Hematopoietic multipotent progenitor cell treated with erythropoietin and hydrocortisone succinate and interleukin-3 and kit ligand, for 15 days (in vitro differentiated cells): ENCODE measurements at places on chromosomes 6 and 20.

DNA sequence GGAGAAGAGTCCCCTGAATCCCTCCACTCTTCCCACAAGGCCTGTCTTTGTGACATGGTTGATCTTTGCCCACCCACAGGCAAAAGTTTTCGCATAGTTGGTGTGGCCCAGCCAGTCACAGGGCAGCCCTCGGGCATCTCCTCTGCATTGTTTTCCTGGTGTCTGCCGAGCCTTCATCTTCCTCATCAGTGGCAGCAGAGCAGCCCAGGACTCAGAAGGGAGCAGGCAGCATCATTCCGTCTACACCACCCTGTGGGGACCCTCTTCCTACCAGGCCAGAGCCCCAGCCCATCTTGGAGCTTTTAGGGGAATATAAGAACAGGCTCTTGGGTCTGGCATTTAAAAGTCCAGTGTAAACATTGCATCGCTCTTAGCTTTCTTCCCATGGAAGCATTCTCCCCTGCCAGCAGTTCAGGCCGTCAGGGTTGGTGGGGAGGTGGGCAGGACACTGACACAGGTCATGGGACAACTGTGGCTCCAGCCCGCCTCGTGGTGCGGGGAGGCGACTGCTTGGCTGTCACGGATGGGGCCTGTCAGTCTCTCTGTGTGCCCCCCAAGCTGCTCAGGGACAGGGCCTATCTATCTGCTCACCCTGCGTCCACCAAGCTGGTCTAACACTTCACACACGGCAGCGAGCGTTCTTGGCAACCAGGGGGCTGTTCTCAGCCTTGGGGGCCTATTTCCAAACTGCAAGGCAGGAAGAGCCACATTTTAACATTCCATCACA lies 38.3 kb downstream of the PDRG1 start:
- no peak for DNase-seq

GRCh38 chr6:118594877-118595276 lies 46.8 kb downstream of the PLN start:
- no peak for DNase-seq

GRCh38 chr20:53652859-53653517 lies 59.3 kb upstream of the ZNF217 start:
- DNase-seq, result no peak

GRCh38 chr6:126718600-126719327 lies 378.8 kb downstream of the CENPW start:
- DNase-seq, result no peak

DNA sequence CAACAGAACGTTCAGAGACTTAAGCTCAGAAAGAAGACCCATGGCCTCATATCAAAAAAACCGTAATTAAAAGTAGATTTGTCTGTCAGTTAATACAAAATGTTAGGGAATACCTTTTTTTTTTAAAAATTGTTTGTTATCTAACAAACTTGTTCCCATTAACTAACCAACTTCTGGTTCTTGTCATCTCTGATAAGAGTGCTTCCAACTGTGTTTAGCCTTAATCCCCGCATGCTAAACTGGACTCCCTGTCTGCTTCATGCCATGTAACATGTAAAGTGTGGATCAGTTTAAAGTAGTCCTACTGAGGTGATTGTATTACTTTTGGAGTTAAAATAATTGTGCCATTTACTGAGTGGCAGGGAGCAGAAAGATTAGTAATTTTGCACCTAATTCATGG lies 6.3 kb downstream of the JARID2 start:
- DNase-seq, result peak; percentile 41

GRCh38 chr20:39164642-39165041 lies 202.5 kb downstream of the DHX35 start:
- DNase-seq, result no peak

DNA sequence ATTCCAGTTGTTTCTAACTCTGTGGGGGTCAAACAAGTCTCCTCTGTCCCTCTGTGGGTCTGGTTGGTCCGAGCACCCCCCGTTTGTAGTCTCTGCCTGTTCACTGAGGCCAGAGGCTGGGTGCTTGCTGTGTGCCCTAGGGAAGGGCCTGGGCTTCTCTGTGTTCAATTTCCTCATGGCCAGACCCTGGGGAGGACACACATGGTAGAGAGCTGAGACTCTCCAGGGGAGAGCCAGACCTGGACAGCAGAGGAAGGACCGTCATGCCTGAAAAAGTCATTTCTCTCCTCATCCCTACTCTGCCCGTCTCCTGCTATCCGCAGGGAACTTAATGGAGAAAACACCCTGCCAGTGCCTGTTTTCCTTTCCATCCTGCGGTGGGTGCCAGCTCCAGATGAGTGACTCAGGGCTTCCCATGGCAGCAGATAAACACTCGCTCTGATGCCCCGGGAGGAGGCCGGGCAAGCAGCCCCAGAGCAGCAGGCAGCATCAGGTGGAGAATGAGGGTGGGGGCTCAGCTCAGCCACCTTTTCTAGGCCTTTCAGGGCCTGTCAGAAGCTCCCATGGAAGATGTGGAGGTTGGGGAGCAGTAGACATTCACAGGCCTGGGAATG lies 51.9 kb downstream of the SNAI1 start:
- no peak for DNase-seq

DNA sequence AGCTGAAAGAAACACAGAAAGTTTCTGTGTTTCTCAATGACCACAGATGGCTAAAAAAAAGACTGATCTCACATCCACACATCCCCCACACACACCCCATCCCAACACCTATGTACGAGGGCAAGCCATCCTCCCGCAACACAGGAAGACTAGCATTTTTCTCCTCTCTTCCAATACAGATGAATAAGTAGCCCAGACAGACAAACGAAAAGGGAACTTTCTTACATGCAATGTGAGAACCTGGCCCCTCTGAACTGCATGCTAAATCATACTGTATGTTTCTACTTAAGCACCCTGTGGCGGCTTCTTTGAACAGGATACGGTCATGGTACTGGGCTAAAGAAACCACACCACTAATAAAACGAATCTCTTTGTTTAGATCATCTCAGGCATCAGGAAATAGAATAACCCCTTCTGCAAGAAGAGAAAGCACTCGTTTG lies 116.2 kb downstream of the GMDS start:
- no peak for DNase-seq

DNA sequence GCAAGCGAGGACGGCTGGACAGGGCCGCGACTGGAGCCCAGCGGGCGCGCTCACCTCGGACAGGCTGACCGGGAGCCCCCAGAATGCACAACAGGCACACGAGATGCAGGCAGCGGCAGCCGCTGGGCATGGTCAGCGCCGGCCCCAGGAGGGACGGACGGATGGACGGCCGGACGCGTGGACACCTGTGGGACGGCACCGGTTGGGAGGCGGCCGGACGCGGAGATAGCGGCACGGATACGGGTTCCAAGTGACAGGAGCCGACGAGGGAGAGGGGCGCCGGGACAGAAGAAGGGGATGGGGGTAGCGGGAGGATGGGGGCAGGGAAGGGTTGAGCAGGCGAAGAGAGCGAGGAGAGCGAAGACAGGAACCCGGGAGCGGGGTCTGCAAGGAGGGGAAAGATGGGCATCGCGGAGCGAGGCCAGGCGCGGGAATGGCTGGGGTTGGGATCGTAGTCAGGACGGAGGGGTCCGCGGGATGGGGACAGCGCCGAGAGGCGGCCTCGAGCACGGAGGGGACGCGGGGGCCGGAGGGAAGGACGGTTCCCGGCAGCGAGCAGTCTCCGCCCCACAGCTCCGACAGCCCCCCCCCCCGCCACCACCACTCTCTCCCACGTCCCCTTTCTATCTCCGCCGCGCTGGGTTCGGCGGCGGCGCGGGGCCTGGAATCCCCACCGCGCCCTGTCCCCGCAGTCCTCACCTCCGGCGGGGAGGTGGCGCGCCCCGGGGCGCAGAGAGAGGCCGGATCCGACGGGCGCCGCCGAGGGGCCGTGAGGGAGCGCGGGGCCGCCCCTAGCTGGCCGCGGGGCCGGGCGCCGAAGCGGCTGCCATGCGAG lies 435 bp downstream of the DLK2 start:
- no peak for DNase-seq
